ENCODE measurements at places on chromosomes 3 and 15.

GRCh38 chr3:171132873-171133272 is 106.4 kb upstream of the SLC2A2 start:
- no peak for DNase-seq

DNA sequence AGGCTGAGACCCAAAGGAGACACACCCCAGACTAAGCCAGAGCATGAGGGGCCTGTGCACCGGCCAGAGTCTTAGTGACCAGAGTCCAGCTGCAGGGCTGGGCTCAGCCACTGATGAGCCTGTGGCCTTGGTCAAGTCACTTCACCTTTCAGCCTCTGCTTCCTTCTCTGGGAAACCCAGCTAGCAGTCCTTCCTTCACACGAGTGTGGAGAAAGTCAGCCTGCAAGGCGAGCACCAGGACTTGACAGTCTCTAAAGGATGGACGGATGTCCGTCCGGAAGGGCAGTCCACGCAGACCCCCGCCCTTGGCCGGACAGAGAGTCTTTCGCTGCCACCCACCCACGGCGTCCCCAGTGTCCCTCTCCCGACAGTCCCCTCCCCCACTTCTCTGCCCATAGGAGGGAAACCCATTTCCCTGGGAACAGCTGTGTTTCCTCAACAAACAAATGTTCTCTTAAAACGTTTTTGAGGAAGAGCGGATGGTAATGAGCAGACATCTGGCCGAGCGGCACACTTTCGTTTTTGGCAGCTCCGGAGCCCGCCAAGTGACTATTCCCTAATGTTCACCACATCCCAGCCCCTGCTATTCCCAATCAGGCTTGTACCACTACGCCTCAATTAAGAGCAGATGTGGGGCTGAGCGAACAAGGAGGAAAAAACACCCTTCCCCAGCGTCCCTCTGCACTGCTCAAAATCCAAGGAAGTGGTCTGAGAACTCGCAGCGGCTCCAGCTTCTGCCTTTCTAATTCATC is 129.1 kb upstream of the SMAD3 start:
- DNase-seq: no peak

GRCh38 chr3:136377508-136377907 is 127.4 kb downstream of the PCCB start:
- DNase-seq: no peak

DNA sequence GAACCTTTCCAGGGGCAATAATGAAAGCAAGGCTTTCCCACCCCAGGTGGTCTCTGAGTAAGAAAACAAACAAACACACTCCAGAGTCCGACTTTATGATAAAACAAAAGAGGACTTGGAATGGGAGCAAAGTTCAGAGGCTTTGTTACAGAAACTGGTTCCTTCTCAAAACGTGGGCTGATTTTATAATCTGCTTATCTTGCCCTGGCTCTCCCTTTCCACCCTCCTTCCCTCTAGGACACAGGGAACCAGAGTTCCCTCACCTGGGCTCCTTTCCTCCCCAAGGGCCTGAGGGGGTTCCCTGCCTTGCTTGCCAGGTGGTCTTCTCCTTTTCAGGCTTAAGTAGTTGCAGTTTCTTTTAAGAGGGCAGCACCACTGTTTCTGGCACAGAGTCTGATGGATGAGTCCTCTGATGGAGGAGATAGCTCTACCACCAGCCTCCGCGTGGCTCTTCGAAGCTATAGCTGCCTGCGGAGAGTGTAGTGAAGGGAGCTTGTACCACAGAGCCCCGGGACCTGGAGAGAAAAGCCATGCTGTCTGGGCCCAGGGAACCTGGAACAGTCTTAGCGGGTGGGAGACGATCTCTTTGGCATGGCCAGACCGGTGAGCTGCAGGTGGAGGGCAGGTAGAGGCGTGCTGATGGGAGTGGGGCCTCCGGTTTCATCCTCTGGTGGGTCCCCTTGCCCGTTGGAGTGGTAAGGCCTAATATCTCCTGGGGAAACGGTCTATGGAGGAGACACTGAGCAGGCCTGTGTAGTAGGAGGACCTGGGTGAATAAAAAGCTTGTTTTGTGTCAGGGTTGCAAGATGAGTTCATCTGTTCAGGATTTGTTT is 68.7 kb downstream of the SMAD6 start:
- DNase-seq: no peak

DNA sequence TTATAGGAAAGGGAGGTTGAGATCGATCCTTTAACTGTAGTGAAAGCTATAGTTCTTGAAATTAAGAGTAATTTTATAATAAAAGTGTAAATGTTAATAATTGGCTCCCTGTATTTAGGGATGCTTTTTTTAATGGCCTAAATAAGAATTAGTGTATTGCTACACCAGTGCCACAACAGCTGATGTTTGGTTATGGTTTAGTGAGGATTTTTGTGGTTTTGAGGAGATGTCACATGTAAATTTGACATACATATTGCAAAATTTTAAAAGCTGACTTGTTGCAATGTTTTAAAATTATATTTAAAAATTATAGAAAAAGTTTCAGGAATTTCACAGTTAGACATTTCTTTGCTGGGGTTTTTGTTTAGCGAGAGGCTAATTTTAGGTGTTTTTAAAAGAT is 3.9 kb downstream of the TSC22D2 start:
- DNase-seq: no peak

DNA sequence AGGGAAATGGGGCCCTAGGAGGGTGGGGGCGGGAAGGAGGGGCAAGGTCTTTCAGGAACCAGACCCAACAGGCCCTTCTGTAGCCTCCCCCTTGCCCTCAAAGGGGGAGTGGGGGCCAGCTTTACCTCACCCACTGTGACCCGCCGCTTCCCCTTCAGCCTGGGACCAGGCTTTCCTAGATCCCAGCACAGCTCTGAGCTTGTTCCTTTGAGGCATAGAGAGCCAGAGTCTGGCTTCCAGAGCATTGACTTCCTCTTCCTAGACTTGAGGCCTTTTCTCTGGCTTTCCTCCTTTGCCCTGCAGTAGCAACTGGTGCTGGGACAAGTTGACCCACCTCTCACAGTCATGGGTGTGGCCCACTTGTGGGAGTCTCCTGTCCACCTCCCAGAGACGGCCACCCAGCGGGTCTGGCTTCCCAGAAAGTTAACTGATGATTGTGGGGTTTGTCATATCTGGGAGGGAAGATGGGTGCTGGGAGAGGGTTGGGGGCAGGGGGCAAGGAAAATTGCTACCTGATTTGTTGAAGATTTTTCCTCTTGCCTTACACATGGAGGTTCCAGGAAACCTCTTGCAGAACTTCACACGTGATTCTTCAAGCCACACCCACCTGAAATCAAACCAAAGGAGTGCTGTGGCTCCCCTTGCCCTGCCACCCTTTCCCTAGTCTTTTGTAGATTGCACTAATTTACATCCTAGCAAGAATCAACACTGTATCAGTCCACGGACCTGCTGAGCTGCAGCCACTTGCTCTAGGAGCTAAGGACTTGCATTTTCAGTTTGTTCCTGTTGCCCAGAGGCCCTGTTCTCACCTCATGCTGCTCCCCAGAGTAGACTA is 4.1 kb upstream of the CHST14 start:
- no peak for DNase-seq

DNA sequence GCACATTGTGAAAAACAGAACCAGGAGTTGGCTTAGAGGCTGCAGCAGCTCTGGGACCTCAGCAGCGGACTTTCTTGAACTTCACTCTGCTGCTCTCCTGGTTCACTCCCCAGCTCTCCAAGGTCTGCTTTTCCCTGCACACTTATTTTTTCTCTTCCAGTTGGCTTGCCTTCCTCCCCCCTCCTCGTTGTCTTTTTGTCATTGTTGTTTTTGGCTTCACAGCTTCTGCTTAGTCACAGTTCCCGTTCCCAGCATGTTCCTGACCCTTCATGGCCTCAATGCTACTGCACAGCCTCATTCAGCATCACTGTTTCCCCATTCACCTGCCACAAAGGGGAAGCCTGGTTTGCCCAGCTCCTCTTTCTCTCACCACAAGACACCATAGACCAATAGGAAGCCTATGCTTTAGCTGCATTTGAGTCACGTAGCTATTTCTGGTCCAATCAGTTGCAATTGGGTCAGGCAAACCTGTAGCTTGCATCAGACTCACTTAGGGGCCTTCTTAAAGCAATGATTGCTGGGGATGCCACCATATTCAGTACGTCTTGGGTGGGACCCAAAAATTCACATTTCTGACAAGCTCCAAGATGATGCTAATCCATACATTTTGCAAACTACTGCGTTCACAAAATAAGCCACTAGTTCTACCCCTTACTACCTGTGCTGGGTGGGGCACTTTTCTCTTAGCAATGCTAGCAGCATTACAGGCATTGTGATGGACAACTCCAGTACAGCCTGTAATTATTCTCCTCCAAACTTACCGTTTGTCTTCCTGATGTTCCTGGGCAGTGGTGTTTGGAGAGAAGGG is 7.8 kb upstream of the SUMF1 start:
- DNase-seq: no peak

- no peak for DNase-seq
These were observed 33.3 kb downstream of the TM4SF18 start for GRCh38 chr3:149299938-149300801.

DNA sequence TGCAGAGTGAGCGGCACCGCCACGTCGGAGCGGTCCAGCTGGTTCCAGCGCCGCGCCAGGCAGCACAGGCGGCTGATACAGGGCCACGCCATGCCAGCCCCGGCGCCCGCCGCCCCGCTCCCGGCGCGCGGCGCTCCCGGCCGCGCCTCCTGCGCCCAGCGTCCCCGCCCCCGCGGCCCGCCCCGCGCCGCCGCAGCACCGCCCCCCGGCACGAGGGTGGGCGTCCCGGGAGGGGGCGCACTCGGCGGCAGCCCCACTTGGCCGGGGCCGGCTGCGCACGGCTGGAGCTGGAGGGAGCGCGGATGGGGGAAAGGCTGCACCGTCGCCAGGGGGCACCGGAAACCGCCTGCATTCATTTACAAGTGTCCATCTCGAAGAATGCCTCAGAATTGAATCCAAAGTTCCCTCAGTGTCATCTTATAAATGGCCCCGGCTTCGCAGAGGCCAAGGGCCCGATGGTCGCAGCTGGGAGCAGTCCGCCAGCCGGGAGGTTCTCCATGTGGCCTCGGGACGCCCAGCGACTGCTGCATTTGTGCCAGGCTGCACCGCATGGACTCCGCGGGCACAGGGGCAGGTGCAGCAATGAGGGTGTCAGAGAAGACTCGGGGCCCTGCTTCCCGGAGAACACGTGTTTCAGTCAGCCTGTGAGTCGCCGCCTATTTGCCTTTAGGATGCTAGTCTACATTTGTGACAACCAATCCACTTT is at the start of gene MAP6D1:
TSS of gene MAP6D1 (minus strand) at position 122 of the 706 bp plus-strand sequence. CDS start at position 92, 30 bp downstream.
- peak; percentile 26 for DNase-seq

DNA sequence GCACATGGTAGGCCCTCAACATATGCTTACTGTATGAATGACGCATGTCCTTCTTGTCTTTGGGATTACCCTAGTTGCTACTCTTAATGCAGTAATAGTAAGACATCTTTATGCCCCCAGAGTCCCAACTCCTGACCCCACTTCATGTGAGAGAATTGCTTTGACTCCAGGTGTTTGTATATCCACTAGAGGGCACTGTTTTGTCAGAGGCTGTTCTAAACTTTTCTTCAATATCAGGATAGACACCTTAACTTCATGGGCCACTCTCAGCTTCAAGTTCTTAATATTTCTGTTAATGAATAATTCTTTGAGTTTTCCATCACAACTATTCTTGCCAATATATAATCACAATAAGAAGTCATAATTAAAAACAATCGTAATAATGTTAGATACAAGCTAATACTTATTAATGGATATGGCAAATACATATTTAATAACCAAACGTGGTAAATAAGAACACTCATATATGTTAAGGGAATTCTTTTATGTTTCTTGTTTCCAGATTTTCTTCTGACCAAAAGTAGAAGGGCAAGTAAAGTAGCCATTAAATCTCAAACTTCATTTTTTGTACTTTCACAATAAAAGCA is 337.2 kb upstream of the DNAJC19 start:
- no peak for DNase-seq

GRCh38 chr3:86937306-86937791 is 53.6 kb downstream of the VGLL3 start:
- no peak for DNase-seq

DNA sequence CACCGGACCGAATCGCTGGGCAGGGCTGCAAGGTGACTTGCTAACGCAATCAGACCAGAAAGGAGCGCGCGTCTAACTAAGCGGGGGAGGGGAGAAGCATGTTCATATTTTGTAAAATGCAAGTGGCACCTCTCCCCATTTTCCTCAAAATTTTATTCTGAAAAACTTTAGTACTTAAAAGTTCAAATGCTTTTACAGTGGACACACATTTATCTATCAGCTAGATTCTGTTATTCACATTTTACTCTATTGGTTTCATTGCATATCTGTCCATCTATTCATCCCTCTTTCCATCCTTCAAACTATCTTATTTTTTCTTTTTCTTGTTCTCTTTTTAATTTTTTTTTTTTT is 46.1 kb upstream of the KLHL25 start:
- no peak for DNase-seq

- DNase-seq: no peak
These were observed 15.2 kb upstream of the KLHL40 start for GRCh38 chr3:42670051-42670576.

DNA sequence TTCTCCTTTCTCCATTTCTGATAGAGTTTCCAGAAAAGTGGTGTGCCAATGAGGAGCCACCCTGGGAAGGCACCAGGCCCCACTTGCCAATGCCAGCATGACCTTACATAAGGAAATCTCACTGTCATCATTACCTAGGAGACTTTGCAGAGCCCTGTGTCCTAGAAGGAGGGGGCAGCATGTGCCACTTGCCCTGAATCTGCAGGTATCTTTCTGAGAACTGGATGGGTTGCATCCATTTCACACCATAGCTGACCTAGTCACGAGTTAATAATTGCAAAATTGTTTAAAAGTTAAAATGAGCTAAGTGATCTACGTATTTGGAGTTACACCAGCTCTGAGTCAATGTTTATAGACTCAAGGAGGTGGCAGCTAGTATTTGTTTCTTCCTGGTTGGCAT is 14.3 kb downstream of the CA12 start:
- no peak for DNase-seq

GRCh38 chr3:41173926-41174885 is 25.1 kb upstream of the CTNNB1 start:
- no peak for DNase-seq

DNA sequence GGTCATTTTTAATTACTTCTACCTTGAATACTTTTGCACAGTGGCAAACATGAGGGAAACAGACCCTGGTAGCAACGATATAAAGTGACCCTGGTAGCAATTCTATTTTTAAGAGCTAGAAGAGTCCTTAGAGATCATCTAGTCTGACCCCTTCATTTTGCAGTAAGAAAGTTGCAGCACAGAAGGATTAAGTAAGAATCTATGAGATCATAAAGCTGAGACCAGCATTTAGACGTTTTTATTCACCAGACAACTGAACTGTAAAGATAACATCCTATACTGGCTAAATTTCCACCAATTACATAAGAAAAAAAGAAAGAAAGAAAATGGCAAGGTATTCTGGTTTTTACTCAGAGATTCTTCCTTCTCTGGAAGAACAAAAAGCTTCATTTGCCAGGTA is 49.9 kb downstream of the LRRFIP2 start:
- no peak for DNase-seq

GRCh38 chr3:53880396-53881345 is 1.3 kb downstream of the ACTR8 start:
- no peak for DNase-seq

DNA sequence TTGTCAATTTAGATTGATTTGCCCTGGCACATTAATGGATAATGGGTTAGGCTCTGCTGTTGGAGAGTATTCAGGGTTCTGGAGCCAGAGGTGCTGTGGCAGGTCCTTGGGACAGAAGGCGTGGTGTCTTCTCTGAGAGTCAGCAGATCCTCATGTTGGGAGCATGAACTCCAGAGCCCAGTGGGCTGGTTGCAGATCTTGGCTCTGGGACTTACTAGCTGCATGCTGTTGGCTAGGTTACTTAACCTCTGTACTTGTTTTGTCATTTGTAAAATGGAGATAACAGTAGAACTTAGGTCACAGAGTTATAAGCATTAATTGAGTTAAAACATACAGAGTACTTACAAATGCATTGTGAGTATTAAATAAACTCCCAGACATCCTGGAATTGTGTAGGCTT is 77.6 kb downstream of the CCK start:
- DNase-seq: no peak

GRCh38 chr3:4570840-4571621 is 77.9 kb downstream of the ITPR1 start:
- DNase-seq: no peak
